ENCODE measurements at places on chromosomes 1 and 21. TPM values are rescaled to one million over a fixed set of nuclear protein-coding genes. Genes with fewer than 3 reads are reported as not detected.
A peak's percentile ranks its signal among the peaks of the same experiment; 100 is the strongest.

Gene ADAMTS1
- total RNA-seq: 62.5 TPM

Gene TTC34
- not detected for total RNA-seq

Gene KRTAP13-1
- not detected for total RNA-seq

Gene LRRC53
- not detected for total RNA-seq

Gene GNG12
- 41.9 TPM for total RNA-seq

Gene PDZK1
- 104 TPM for total RNA-seq

Gene ITLN2
- not detected for total RNA-seq

DNA sequence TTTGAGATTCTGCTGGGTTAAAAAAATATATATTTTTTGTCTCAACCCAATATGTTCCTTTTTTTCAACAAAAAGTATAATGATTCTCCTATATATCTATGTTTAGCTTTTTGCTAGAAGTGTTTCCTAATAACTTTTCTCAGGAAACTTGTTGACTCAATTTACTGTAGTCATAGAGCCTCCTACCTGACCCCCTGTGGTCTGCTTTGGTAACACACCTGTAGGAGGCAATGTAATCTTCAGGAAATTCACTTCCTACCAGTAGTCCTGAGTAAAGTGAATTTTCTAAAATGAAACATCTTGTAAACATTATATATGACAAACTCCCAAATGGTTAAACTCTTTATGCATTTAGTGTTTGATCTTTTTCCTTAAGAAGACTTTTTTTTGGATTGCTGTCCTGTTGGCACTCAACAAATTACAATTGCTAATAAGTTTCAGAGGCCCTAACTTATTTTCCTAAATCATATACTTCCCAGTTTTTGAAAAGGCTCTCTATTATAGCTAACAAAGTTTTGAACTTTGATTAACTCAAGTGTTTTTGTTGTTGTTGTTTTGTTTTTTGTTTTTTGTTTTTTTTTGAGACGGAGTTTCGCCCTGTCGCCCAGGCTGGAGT, 118.3 kb downstream of the OLFML2B start:
- no peak for DNase-seq

DNA sequence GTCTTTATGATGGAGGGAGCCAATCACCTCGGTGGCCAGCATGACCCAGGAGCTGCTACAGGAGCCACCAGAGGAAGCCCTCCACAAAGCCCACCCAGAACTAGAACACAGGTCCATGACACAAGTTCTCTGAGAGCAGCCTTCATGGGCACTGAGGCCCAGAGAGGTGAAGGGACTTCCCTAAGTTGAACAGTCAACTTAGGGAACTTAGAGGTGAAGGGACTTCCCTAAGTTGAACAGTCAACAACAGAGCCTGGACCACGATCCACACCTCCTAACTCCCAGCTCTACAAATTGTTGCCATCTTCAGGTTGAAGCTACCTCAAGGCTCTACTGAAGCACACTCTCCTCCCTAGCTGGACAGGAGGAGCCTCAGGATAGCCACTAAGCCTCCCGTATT, 132.7 kb downstream of the CCDC185 start:
- DNase-seq: no peak

DNA sequence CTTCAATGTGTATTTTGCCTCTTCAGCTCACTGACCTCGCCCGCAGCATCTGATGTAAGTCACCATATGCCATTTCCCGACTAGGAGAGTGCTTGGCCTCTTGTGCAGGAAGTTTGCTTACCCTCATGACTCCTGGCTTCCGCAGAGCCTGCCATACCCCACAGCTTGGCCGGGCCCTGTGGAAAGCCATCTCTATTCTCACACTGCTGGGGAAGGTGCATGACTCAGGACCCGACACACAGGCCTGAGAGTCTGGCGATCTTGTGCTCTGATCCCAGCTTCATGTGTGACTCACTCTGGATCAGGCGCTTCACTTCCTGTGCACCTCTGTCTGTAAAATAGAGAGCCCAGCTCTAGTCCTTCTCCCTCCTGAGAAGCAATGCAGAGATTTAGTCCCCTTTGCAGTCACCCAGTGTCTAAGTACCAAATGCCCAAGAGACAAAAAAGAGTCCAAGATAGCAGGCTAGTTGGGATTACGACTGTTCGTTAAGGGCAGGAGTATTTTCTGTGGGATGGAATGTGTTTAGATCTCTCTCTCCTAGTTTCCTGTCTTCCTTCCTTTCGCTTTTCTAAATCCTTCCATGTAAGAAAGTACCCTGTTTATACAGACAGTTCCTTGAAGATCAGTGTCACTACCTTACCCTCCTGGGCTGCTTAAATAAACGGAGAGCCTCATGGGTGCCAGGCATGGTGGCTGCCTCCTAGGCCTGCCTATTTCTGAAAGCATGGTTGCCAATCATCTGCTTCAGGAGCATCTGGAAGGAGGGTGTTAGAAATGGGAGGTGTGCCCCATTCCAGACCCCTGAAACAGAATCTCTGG, 62.8 kb upstream of the KIF26B start:
- peak; percentile 72 for DNase-seq

DNA sequence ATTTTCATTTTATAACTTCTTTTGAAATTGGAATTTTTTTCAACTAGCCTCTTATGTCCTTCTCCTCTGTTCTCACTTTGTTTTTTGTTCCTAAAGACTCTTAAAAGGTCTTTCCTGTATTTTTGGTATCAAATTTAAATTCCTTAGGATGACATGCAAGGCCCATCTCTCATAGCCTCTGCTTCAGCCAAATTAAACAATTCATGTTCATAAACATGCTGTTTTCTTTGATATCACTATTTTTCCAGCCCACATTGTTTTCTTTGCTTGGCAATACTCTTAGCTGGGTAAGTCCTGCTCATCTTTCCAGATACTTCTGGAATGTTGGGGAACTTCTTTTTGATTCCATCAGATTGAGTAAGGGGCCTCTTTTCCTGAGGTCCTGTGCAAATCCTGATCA, 55.8 kb upstream of the GPR88 start:
- DNase-seq: no peak

DNA sequence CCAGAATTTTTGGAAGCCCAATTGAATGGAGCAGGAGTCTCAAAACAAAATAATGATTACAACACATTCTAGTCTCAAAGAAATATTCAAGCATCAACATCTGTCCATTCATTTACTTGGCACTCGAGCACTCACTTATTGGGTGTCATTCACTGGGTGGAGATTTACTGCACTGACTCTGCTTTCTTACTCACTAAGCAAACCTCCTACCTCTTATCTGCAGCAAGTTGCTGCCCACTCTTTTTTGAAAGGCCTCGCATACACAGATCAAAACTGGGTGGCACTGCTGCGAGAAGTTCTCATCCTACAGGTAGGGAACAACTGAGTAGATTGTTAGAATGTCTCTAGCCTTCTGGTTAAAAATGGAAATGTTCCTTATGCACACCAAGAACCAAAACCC, 18.0 kb downstream of the RHBDL2 start:
- DNase-seq: no peak

DNA sequence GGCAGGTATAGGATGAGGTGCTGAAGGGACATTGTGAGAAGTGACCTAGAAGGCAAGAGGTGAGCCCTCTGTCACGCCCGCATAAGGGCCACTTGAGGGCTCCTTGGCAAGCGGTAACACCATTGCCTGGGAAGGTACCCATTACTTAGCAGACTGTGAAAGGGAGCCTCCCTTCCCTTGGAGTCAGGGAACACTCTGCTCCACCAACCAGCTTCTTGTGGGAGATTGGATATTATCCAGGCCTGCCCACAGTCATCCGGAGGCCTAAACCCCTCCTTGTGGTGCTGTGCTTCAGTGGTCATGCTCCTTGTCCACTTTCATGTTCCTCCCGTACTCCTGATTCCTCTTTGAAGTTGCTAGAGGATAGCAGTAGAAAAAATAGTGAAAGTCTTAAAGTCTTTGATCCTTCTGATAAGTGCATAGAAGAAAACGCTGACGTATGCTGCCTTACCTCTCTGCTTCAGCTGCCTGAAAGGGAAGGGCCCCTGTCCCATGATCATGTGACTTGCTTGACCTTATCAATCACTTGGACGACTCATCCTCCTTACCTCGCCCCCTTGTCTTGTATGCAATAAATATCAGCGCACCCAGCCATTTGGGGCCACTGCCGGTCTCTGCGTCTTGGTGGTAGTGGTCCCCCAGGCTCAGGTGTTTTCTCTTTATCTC, 16.0 kb downstream of the RBBP4 start:
- DNase-seq: peak; percentile 52

- no peak for DNase-seq
These were observed 217.8 kb upstream of the B3GALT2 start for GRCh38 chr1:193404236-193404635.

- DNase-seq: no peak
These were observed 10.1 kb downstream of the C1orf174 start for GRCh38 chr1:3889936-3890335.

GRCh38 chr1:32055416-32055815, 17.3 kb upstream of the TMEM39B start:
- no peak for DNase-seq

DNA sequence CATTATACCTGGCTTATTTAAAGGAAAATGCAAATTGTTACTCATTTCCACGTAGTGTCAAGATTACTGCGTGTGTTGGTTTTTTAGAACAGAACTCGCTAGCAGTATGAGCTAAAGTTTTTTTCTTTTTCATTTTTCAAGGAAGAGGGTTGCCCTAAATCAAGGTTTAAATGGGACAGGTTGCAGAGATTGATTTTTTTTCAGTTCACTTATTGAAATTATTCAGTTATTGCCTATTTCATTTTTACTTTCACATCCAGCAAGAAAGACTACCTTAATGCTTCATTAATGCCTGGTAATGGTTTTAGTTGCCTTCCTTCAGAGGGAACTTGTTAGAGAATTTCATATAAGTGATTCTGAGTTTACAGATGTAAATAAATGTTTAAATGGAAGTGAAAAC, 5.6 kb downstream of the FAM20B start:
- no peak for DNase-seq

GRCh38 chr1:29550119-29550841, 314.0 kb downstream of the PTPRU start:
- no peak for DNase-seq

GRCh38 chr1:75392278-75392677, 218.6 kb downstream of the SLC44A5 start:
- no peak for DNase-seq

DNA sequence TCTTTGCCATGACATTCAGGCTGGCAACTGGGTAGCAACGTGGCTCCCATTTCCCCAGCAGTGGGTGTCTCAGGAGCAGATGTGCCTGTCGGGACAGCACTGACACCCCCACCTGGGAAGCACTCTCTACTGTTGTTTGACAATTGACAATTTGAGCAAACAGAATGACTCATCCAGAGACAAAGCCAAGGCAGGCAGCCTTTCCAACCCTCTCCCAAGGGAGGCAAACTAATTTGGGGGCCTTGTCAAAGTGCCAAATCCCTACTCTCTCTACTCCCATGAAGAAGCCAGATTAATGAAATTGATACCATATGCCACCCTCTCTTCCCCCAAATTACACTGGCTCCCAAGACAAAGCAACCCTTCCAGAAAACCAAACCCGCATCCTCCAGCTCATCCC, 65.6 kb downstream of the GRIK3 start:
- DNase-seq: no peak

GRCh38 chr1:93338387-93339146, 7.1 kb upstream of the DR1 start:
- peak; percentile 48 for DNase-seq

DNA sequence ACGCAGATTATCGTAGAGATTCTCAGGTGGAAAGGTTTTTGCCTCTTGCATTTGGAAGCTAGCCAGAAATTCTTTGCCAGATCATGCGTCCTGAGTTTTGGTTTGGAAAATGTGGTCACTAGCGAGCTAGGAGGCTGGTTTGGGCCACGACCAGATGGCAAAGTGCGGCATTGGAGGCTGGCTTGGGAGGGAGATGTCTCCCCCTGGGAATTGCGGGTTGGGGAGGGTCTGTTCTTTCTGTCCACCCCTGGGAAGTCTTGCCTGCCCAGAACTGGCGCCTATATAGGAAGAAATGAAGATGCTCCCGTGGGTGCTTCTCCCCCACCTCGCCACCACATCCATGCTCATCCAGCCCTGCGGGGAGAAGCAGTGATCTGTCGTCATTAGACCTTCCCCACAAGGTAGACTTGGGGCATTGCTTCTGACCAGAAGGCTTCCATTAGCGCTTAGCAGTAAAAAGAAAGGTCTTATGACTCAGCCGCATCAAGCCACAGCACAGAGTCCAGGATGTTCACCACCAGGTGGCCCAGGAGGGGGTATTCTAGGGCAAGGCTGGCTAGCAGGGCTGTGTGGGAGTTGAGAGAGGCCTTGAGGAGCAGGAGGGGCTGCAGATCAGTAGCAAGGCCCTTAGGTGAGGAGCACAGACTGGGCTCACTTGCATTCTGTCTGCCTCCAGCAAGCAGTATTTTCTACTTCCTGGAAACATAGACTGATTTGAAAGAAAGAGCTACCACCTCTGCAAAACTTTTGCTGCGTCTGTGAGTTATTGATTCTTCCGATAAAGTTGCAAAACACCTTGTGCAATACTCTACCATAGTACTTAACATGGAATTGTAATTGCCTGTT, 1.5 kb upstream of the PTP4A2 start:
- peak; percentile 92 for DNase-seq

DNA sequence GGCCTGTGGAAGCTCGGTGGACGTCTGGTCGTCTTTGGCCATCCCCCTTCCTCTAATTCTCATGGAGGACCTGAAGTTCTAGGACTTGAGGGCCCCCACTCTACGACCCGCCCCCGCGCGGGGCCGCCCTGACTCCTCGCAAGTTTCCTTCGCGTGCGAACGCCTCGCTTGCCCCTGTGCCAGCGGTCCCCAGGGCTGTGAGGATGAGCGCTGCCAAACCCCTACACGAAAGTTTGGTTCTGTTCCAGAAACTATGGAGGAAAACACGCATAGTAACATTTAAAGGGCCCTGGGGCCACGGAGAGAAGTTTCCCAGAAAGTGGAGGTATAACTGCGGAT, 304 bp upstream of the GNG12 start:
- DNase-seq: no peak

DNA sequence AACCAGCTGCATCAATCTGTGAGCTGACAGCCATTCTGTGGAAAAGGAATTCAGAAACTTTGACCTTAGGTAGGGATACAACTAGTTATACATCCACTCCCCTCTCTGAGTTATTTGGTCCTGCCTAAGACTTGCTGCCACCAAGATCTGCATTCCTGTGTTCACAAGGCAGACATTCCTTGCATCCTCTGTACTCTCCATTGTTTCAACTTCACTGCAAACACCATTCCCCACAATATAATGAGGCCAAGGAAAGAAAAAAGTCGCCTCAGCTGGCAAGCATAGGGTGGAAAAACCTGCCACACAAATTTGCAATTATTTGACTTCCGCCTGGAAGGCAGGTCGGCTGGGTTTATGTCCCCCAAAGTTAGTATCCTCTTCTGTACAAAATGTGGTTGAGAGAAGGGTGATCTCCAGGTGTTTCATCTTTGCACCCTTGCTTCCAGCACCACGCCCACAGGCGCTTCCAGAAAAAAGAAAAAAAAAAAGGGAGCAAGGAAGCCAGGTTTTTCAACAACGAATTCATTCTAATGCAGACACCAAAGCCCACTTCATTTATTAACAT, 676 bp upstream of the CTTNBP2NL start:
- DNase-seq: no peak

DNA sequence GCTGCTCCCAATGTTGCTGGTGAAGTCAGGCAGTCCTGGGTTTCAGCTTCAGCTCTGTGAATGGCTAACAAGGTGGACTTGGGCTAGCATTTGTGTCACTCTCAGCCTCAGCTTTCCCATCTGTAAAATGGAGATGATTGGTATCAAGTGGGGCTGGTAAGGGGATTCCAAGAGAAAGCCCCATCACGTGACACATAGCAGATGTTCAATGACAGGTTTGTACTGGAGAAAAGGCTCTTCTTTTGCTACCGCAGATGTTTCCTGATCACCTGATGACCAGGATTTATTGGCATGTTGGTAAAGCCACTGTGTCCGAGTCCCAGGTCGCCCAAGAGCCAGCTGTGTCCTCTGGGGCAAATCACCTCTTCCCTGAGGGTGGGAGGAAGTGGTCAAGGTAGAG, 335.0 kb downstream of the MATN1 start:
- DNase-seq: no peak

- DNase-seq: no peak
These were observed 25.5 kb downstream of the MAN1C1 start for GRCh38 chr1:25641931-25642573.

All from Caki2 (cell line).